Hepatocyte (in vitro differentiated cells): ENCODE measurements at places on chromosomes 13 and 19. TPM values are rescaled to one million over a fixed set of nuclear protein-coding genes. Genes with fewer than 3 reads are reported as not detected.
A peak's percentile ranks its signal among the peaks of the same experiment; 100 is the strongest.

DNA sequence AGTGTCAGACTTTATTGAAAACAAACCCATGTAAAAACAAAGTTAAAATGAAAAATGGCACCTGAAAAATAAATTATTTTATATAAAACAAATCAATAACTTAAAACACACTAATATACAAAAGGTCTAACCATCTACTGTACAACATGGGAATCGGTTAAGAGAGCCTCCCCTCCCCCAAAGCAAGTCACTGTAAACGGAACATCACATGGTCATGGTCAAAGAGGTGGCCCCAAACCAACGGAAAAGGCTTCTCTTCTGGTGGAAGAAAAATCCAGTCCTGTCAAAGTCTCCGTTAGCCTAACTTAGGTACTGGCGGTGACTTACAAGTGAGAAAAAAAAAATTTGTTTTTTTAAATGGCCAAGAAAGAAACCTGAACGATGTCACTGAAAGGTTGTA lies 15.7 kb upstream of the TIMM44 start:
- DNase-seq, result no peak

DNA sequence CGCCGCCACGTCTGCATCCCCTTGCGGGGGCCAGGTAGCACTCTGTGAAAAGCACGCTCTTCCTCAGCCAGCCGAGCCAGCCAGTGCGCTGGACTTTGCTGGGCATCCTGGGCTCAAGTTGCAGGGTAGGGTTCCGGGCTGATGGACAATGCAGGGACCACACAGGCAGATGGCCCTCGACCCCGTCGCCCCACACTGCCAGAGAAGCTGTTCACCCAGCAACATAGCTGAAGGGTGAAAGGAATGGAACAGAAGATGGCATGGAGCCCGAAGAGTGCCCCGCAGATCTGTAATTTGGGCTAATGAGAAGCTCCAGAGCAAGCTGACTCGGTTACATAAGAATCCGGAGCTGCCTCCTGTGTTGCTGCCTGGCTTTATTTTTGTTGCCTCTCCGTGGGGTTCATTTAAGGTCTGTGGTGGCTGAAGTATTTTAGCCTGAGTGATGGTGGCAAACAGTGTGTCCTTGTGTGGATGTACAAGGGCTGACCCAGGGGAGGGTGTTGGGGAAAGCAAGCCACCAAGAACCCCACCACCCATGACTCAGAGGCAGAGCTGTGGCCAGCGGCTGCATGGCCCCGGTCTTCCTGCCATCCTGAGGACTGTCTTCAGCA lies 105.8 kb downstream of the SOX1 start:
- DNase-seq, result no peak

DNA sequence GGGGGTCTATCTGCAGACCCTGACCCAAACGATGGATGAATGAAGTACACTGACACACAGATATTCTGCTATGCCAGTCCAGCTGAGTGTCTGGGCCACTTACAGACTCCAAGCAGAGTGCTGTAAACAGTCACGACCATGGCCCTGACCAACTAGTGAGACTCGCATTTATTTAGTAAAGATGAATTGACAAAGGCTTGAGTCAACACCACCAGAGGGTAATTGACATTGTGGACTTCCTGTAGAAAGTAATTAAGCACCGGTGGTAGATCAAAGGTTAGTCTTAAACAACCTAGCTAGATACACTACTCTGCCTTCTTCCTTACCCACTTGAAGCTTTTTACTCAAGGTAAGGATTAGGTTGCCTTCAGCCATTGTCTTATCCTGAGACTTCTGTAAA lies 63.4 kb upstream of the KPNA3 start:
- no peak for DNase-seq

GRCh38 chr19:33689138-33689746 lies 67.5 kb downstream of the CHST8 start:
- DNase-seq, result no peak

GRCh38 chr19:10655457-10656312 lies 1.5 kb downstream of the ILF3 start:
- peak; percentile 45 for DNase-seq

GRCh38 chr13:76271728-76272232 lies 614.4 kb downstream of the KCTD12 start:
- DNase-seq, result no peak

- DNase-seq, result no peak
Observed at GRCh38 chr13:52744842-52745375, 5.3 kb upstream of the CNMD start.

Gene METTL21C
- polyA plus RNA-seq, result 0.43 TPM in 1 of 2 replicates, not detected in the other

Gene RBM42
- polyA plus RNA-seq, result 113 and 125 TPM in 2 replicates

Gene JUND
- polyA plus RNA-seq, result 698 and 768 TPM in 2 replicates

Gene FCAR
- polyA plus RNA-seq, result 0.41 TPM in 1 of 2 replicates, not detected in the other
